A172 (cell line): ENCODE measurements at places on chromosomes 16 and 17. TPM values are rescaled to one million over a fixed set of nuclear protein-coding genes. Genes with fewer than 3 reads are reported as not detected.

The CDH13 gene
- total RNA-seq = 99.0 and 158 TPM in 2 replicates

The CSH2 gene
- not detected in 2 replicates for total RNA-seq

The TBC1D16 gene
- 29.8 and 31.7 TPM in 2 replicates for total RNA-seq

The HES7 gene
- not detected in 2 replicates for total RNA-seq

The GP2 gene
- total RNA-seq = not detected in 2 replicates

The DYNLRB2 gene
- not detected in 2 replicates for total RNA-seq

The SCARF1 gene
- total RNA-seq = 1.0 and 1.1 TPM in 2 replicates

The DERL2 gene
- 75.3 and 108 TPM in 2 replicates for total RNA-seq
